Caudate nucleus (tissue), 63 donors: ENCODE measurements at places on chromosomes 7 and 10.

- DNase-seq: no peak
Measured at GRCh38 chr7:117172283-117172682, 150.6 kb downstream of the WNT2 start.

DNA sequence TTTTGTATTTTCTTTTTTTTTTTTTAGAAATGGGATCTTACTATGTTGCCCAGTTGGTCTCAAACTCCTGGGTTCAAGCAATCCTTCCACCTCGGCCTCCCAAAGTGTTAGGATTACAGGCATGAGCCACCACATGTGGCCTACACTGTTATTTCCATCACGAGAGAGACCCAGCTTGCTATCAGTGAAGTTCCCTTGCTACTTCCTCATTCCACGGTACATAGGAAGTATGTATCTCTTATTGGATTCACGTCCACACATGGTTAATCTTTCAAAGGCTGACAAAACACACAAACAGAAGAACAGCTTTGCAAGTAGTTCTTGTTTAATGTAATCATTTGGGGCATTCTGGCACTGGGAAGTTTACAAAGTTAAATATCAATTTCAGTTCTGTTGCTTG, 50.9 kb downstream of the DCLRE1A start:
- no peak for DNase-seq

- no peak for DNase-seq
Measured at GRCh38 chr7:81845744-81846241, 75.9 kb upstream of the HGF start.

DNA sequence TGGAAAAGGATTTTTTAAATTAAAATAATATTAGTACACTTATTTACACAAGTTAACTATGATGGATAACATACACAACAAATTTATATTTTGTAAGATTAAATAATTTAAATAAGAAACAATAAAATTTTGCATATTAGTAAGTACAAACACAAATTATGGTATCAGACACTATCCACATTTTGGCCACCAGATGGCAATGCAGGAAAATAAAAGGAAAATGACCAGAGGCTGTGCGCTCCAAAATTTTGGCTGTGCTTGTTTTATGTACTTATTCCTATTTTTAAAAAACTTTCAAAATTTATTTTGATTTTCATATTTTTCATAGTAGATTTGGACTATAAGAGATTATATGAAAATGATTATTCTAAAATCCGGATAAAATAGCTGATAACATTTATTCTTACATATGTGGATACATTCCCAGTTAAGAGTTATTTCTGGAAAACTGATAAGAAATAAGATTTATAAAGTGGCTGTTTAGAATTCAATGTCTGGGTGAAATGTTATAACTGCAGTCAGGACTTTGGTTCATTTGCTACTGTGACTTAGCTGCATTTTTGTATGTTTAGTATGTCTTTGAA, 274.7 kb upstream of the HGF start:
- DNase-seq: no peak

DNA sequence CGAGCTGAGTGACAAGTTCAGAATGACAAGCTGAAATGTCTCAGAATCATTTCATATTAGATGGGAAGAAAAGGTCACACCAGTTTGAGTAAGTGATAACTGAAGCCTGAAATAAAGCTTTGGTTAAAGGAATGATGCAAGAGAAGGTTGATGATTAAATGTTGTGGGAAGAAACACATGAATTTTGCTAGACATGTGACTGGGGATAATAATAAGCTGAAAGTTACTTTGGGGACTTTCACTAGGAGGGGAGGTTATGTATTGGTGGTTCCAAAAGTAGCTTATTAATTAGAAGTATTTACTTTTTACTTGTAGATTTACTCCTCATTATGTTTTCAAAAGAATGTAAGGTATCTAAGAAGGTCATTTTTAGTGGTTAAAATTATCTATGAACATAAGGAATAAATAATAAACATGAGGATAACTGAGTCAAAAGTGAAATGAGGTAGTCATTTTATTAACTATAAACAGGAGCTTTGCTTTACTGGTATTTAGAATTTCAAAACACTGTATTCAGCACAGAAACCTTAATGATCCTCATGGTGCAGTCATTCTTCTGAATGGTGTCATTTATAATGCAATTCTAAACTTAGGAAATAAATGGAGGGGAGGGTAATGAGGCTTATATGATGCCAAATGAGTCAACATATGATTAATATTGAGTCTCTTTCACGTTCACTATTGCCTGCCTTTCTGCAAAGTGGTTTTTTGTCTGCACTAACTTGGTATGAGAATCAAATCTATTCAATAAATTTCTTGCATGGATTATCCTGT, 63.7 kb downstream of the PRKG1 start:
- no peak for DNase-seq

DNA sequence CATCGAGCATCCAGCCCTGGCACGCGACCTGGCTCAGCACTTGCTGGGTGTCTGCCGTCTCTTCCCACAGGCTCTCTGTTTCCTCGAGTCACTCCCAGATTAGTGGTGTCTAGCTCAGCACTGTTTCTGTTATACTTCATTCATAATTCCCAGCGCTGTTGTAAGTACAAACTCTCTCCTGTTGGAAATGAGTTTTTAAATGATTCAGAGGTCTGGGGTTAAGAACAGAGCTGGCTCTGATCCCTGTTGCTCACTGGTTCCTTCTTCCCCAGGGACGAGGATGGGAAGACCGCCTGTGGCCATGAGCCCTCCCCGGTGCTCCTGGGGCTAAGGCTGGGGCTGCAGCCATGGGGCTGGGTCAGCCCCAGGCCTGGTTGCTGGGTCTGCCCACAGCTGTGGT, 17.3 kb upstream of the C10orf95 start:
- DNase-seq: no peak
